Pancreas (tissue), 10 donors: ENCODE measurements at places on chromosomes 6 and 20. TPM values are rescaled to one million over a fixed set of nuclear protein-coding genes. Genes with fewer than 3 reads are reported as not detected.

DNA sequence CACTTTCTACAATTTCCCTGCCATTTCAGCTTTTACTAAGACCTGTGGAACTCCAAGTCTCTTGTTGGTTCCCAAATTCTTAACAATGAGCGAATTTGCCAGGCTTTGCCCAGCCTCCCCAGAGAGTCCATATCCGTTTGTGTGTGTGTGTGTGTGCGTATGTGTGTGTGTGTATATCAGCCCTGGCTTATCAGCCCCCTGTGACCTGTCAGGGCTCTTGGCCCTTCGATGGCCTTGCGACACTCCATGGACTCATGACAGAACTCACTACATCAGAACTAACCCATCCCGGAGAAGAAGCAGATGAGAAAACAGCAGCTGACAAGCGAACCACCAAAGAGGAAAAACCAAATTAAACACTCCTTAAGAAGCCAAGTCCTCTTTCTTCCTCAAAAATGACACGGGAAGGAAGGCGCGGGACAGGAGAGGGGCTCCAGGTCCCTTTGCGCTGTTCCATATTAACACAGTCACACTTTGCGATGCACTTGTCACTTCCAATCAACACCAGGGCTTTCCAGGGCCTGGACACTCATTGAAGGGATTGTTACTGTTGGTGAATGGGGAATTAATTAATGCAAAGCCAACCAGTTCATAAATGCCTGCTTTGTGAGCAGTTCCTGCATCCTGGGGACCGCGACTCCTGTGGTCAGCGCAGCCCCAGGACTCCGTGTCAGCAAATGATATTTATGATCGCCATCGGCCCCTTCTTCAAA is 524.0 kb downstream of the CD83 start:
- no peaks in the 10 kb centered on the region for H3K4me1 ChIP-seq
- DNase-seq, result no peak
- no peak overlapping the region for H3K27ac ChIP-seq

Gene ENPP1
- total RNA-seq, result 46.6 TPM

GRCh38 chr6:167420177-167420576 is 95.3 kb downstream of the TTLL2 start:
- no peaks in the 10 kb centered on the region for H3K27me3 ChIP-seq
- no peak for DNase-seq
- no peak overlapping the region for H3K27ac ChIP-seq
- H3K36me3 ChIP-seq, result no peaks in the 10 kb centered on the region
- no peak overlapping the region for H3K4me3 ChIP-seq

- no peaks in the 10 kb centered on the region for H3K36me3 ChIP-seq
- H3K27ac ChIP-seq, result peak overlapping the region; percentile 77
- H3K27me3 ChIP-seq, result no peaks in the 10 kb centered on the region
- peak overlapping the region; percentile 33 for H3K4me3 ChIP-seq
These were observed 528 bp downstream of the NHSL1 start for GRCh38 chr6:138498629-138499302.

Gene SYNGAP1
- 5.8 TPM for total RNA-seq

DNA sequence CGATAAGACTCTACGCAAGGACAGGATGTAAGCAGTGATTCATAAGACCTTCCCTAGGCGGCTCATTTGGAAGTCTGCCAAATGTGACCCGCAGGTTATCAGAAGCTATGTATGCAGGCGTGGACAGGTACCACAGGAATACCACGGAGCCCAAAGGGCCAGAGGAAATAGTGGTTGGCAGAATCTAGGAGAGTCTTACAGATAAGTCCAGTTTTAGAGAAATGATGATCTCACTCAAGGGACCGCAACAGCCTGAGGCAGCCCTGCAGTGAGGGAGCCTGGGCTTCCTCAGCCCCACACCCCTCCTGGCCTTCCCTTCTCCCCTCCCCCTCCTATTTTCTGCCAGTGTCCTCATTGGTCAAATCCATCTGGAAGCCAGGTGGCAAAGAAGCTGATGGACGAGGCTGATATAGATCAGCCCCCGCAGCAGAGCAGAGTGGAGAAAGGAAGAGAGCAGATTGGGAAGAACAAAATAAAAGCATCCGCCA is 110.6 kb downstream of the FNDC1 start:
- no peaks in the 10 kb centered on the region for H3K4me1 ChIP-seq
- H3K27ac ChIP-seq, result no peak overlapping the region
- H3K36me3 ChIP-seq, result no peaks in the 10 kb centered on the region
- DNase-seq, result no peak
- no peaks in the 10 kb centered on the region for H3K27me3 ChIP-seq

Gene MYBL2
- 5.6 TPM for total RNA-seq

- H3K4me3 ChIP-seq, result peak overlapping the region; percentile 89
- no peaks in the 10 kb centered on the region for H3K36me3 ChIP-seq
- H3K4me1 ChIP-seq, result no peaks in the 10 kb centered on the region
- DNase-seq, result no peak
- H3K27me3 ChIP-seq, result no peaks in the 10 kb centered on the region
These were observed 628 bp upstream of the ERGIC3 start for GRCh38 chr20:35541118-35541782.

- H3K4me1 ChIP-seq, result no peaks in the 10 kb centered on the region
- H3K4me3 ChIP-seq, result no peak overlapping the region
- H3K36me3 ChIP-seq, result no peaks in the 10 kb centered on the region
- H3K27ac ChIP-seq, result no peak overlapping the region
- no peak for DNase-seq
These were observed 191.6 kb upstream of the THBS2 start for GRCh38 chr6:169445227-169445626.

Gene EPB41L2
- 29.2 TPM for total RNA-seq

DNA sequence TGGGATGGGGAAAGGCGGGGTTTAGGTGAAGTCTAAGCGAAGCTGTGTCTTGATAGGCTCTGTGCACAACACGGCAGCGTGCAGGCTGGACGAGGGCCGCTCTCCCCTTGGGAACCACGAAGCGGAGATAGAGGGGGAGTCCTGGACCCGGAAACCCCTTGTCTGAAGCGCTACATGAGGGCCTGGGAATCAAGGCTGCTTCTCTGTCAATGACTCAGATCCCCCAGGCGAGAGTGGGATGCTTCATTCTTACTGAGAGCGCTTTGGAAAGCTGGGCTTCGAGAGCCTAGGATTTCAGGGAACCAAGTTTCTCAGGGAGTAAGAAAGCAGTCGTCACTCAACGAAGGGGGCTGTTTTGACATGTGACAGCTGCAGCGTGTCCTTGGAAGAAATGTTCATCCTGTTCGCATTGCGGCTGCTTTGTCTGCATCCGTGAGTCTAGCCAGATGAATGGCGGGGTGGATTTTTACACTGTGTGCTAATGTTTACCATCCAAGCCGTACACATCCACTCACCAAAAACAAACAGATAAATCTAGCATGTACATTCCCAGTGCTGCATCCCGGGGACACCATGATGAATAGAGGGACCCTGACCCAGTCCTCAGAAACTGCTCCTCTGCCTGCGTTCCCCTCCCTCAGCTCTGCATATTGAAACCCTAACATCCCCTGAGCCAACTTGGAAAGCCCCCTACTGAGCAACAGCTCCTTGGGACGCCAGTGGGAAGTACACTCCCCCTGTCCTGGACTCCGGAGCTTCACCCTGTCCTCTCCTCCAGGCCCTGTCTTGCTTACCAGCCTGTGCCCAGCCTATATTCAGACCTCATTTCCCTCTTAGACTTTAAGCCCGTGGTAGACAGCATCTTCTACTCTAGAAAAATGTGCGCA is 24.5 kb upstream of the RTF2 start:
- no peak overlapping the region for H3K4me3 ChIP-seq
- no peaks in the 10 kb centered on the region for H3K4me1 ChIP-seq
- H3K27ac ChIP-seq, result no peak overlapping the region
- H3K36me3 ChIP-seq, result no peaks in the 10 kb centered on the region
- no peaks in the 10 kb centered on the region for H3K27me3 ChIP-seq

DNA sequence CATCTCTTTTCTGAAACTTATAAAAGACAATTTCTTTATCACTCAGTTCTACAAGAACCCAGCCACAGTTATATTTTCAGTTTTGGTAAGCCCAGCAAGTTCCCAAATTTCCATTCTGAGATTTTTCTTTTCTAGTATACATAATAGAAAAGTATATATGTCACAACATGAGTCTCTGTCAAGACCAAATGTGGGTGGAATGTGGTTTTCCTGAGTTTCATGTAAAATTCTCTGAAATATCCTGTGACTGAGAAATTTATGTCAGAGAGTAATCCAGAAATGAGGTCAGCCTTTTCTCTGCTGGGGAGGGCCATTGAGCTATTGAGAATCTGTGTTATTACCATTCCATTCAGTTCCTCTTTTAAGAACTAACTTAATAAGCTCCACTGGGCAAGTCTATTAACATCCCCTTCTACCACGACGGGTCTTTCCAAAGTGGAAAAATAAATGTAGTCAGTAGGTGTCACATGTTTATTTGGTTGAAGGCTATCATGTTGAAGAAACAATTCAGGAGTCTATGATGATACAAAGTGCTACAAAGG is 100.7 kb upstream of the HMGN3 start:
- no peaks in the 10 kb centered on the region for H3K4me1 ChIP-seq
- no peak overlapping the region for H3K4me3 ChIP-seq
- no peak overlapping the region for H3K27ac ChIP-seq
- DNase-seq, result no peak
- H3K27me3 ChIP-seq, result no peaks in the 10 kb centered on the region
- no peaks in the 10 kb centered on the region for H3K36me3 ChIP-seq

Gene POU3F2
- not detected for total RNA-seq

Gene SPATS1
- total RNA-seq, result not detected

DNA sequence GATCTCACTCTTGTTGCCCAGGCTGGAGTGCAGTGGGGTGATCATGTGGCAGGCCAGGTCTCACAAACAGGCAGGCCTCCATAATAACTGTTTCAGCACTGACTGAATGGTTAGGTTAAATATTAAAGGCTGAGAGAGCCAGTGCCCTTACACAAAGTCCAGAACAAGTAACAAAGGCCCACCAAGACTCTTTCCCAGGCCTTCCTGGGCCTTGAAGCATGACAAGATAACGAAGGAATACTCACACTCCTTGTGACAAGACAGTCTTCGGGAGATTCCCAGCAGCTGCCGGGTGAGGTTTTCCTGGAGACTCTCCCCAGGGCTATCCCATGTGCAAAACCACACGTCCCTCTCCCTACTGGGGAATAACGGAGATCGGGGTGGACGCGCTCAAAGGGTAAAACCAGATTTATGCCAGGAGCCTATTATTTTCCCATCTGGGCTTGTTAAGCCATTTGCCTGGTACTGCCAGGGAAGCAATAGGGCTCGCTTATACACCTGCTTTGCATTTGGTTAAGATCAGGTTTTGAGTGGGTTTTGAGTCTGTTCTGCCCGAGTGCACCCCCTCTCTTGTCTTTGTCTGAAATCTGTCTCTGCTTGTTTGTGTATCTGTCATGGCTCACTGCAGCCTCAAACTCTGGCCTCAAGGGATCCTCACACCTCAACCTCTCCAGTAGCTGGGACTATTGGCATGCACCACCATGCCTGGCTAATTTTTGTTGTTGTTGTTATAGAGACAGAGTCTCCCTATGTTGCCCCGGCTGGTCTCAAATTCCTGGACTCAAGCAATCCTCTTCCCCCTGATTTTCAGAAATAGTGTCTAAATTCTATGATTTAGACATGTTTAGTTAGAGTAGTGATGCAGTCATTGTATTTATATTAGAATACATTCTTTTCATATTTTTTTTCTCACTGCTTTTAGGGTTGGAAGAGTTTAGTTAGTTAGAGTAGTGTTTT is 1.4 kb upstream of the ENPP3 start:
- no peak overlapping the region for H3K27ac ChIP-seq
- H3K36me3 ChIP-seq, result no peaks in the 10 kb centered on the region
- no peaks in the 10 kb centered on the region for H3K27me3 ChIP-seq
- H3K4me3 ChIP-seq, result no peak overlapping the region
- no peak for DNase-seq
- H3K4me1 ChIP-seq, result no peaks in the 10 kb centered on the region

DNA sequence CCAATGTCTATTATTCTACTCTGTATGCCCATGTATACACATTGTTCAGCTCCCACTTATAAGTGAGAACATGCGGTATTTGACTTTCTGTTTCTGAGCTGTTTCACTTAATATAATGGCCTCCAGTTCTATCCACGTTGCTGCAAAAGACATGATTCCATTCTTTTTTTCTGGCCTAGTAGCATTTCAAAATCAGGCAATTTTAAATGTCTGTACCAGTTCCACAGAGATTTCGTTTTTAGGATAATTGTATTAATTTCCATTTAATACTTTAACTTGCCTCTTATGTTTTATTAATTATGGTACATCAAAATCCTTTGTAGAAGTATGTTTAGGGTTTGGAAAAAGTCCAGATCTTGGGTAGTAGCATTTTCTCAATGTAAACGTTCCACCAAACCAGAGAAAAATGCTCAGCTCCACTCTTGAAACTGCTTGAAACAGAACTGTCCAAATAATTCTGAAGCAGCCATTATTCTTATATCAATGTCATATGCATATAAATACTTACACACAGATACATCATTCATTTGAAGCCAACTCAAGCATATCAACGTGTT is 42.6 kb upstream of the PLEKHG1 start:
- H3K27ac ChIP-seq, result no peak overlapping the region
- H3K4me3 ChIP-seq, result no peak overlapping the region
- H3K4me1 ChIP-seq, result no peaks in the 10 kb centered on the region
- no peaks in the 10 kb centered on the region for H3K27me3 ChIP-seq
- no peaks in the 10 kb centered on the region for H3K36me3 ChIP-seq

Gene ADAM33
- total RNA-seq, result 2.6 TPM

Gene CCR6
- total RNA-seq, result 0.31 TPM

GRCh38 chr20:39983655-39984054 is 705.4 kb downstream of the MAFB start:
- H3K36me3 ChIP-seq, result no peaks in the 10 kb centered on the region
- H3K27ac ChIP-seq, result no peak overlapping the region
- H3K4me3 ChIP-seq, result no peak overlapping the region
- H3K4me1 ChIP-seq, result no peaks in the 10 kb centered on the region
- DNase-seq, result no peak

GRCh38 chr6:145212813-145213212 is 522.5 kb downstream of the EPM2A start:
- no peaks in the 10 kb centered on the region for H3K27me3 ChIP-seq
- H3K4me3 ChIP-seq, result no peak overlapping the region
- no peak overlapping the region for H3K27ac ChIP-seq
- H3K36me3 ChIP-seq, result no peaks in the 10 kb centered on the region
